CD4-positive, CD25-positive, alpha-beta regulatory T cell (primary cell): ENCODE measurements at places on chromosomes 11 and 22. TPM values are rescaled to one million over a fixed set of nuclear protein-coding genes. Genes with fewer than 3 reads are reported as not detected.

The TSSK2 gene
- not detected for total RNA-seq

The KCNK7 gene
- 5.5 TPM for total RNA-seq

The TENM4 gene
- not detected for total RNA-seq

GRCh38 chr11:3088806-3089205, 31.6 kb upstream of the CARS1 start:
- DNase-seq, result no peak
- no peaks in the 10 kb centered on the region for H3K36me3 ChIP-seq
- no peak overlapping the region for H3K27ac ChIP-seq
- no peak overlapping the region for H3K4me3 ChIP-seq
- peaks cover 6% of the 10 kb centered on the region for H3K4me1 ChIP-seq

DNA sequence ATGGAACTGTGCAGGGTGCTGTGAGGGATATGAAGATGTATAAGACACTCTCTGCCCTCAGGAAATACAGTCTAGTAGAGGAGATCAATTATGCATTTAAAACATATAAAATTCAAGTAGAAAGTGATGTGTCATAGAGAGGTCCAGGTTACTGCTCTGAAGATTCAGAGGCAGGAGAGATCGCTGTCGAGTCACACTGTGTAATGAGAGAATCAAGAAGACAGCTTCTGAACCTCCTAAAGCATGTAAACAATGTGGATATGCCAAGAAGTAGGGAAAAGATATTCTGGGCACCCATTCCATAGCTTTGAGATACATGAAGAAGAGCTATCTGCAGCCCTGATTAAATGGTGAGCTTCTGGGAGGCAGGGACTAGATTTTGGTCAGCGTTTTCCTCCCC, 16.7 kb downstream of the SSH3 start:
- H3K4me1 ChIP-seq, result peaks cover 15% of the 10 kb centered on the region
- no peak overlapping the region for H3K27ac ChIP-seq
- H3K36me3 ChIP-seq, result no peaks in the 10 kb centered on the region
- DNase-seq, result no peak
- peaks cover 2% of the 10 kb centered on the region for H3K27me3 ChIP-seq

- H3K4me1 ChIP-seq, result no peaks in the 10 kb centered on the region
- no peak overlapping the region for H3K4me3 ChIP-seq
- H3K36me3 ChIP-seq, result no peaks in the 10 kb centered on the region
- H3K27ac ChIP-seq, result no peak overlapping the region
- no peak for DNase-seq
- H3K27me3 ChIP-seq, result no peaks in the 10 kb centered on the region
These were observed 49.2 kb upstream of the TIMP3 start for GRCh38 chr22:32752326-32752725.
